ENCODE measurements at places on chromosomes 5 and 9. TPM values are rescaled to one million over a fixed set of nuclear protein-coding genes. Genes with fewer than 3 reads are reported as not detected.

Gene GPX8
- 0.33 TPM for total RNA-seq

Gene PFN3
- total RNA-seq, result not detected

DNA sequence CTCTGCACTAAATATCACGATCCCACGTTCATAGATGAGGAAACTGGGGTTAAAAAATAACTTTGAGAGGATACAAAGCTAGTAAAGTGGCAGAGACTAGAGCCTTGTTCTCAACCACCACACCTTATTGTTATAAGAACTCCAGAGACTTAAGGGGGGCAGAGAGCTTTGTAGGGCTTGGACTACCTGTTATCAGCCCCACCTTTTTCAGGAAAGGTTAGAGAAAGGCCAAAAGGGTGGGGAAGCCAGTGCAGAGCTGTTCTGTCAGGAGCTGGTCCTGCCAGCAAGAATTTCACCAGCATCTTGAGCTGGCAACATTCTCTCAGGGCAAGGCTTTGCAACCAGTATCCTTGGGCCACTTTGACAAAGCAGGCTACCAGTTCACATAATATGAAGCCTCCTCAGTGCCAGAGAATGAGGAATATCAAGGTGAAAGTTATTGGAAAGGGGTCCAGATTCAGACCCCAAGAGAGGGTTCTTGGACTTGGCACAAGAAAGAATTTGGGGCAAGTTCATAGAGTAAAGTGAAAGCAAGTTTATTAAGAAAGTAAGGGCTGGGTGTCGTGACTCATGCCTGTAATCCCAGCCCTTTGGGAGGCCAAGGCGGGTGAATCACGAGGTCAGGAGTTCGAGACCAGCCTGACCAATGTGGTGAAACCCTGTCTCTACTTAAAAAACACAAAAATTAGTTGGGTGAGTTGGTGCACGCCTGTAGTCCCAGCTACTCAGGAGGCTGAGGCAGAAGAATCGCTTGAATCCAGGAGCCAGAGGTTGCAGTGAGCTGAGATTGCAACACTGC is 66.2 kb upstream of the CLINT1 start:
- no peak for DNase-seq
- no peak overlapping the region for H3K4me3 ChIP-seq
- H3K27ac ChIP-seq, result no peak overlapping the region
- H3K36me3 ChIP-seq, result no peaks in the 10 kb centered on the region
- peaks cover 24% of the 10 kb centered on the region for H3K4me1 ChIP-seq

Gene FOXD4L5
- not detected for total RNA-seq
